ENCODE measurements at places on chromosomes 7 and 10.

DNA sequence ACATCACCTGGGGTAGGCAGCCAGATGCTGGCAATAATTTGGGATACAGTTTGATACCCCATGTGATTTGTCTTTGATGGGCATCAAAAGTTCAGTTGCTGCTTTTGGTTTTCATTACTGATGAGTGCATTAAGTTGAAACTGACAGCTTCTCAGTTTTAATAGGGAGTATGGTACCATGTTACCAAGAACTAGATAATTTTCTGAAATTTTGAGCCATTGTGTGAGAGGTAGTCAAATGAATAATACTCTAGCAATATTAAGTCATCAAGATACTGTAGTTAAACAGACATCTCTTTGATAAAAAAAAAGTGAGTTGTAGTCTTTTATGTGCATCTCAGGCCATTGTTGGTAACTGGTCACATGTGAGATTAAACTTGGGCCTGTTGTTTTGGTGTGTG, 71.5 kb downstream of the ST7 start:
- no peak for DNase-seq

DNA sequence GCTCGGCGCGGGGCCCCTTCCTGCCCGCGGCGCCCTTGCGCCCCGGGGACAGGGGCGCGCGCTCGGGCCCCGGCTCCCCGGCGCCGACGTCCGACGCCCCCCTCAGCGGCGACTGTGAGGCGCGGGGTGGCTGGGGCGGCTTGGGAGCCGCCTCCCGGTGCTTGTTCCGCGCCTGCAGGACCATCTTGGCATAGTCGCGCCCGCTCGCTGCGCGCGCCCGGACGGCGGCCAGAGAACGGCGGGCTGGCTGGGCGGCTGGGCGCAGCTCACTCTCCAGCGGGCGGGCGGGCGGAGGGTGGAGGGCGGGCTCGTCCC, at the start of gene DPY19L1:
TSS of gene DPY19L1 (minus strand) at position 275 of the 315 bp plus-strand sequence. CDS start at position 184, 91 bp downstream.
- DNase-seq: no peak

DNA sequence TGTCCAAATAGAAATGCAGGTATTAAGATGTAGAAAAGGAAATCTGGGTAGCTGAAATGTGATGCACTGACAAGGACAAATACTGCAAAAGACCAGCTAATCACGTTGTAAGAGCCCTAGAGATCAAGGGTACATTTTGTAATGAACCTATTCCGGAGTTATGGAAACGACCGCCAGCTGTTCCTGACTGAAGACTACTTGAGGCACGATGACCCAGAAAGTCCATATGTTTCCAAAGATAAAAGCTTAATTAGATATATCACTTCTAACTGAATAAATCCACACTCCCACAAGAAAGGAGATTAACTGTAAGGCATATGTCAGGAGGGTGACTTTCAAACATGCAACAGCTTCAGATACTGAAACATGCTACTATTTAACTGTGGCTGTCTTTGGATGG, 253.5 kb downstream of the NSUN6 start:
- no peak for DNase-seq

GRCh38 chr7:148478551-148478950, 112.0 kb upstream of the C7orf33 start:
- no peak for DNase-seq

GRCh38 chr7:114070246-114070645, 151.4 kb upstream of the PPP1R3A start:
- DNase-seq: peak; percentile 38

DNA sequence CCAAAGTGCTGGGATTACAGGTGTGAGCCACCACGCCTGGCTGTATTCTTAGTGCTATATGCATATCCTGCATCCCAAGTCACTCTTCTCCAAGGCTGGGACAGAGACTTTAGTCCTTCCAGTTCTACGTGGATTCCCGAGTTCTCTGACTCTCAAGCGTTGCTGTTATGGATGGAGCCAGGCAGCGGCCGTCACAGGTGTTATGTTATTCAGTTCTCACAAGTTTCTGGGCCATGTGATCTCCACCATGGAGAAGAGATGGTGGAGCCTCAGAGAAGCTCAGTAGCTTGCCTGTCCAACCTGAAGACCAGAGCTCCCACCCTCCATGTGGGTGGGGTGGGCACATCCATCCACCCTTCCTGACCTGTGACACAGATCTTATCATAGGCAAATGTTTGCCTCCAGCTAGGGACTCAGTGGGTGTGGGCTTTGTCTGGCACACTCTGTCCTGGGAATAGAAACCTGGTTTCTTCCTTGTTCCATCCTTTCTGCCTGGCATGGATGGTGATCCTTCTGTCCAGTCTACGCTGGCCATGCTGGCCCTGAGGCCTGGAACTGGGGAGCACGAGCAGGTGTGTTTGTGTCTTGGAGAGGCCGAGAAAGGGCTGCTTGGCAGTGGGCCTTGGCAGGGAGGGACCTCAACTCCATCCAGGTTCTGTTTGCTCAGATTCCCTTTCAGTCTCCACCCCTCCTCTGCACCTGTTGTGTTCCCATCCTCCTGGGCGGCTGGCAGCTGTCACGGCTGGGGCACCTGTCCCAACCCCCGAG, 55.3 kb downstream of the NEURL1 start:
- DNase-seq: no peak

DNA sequence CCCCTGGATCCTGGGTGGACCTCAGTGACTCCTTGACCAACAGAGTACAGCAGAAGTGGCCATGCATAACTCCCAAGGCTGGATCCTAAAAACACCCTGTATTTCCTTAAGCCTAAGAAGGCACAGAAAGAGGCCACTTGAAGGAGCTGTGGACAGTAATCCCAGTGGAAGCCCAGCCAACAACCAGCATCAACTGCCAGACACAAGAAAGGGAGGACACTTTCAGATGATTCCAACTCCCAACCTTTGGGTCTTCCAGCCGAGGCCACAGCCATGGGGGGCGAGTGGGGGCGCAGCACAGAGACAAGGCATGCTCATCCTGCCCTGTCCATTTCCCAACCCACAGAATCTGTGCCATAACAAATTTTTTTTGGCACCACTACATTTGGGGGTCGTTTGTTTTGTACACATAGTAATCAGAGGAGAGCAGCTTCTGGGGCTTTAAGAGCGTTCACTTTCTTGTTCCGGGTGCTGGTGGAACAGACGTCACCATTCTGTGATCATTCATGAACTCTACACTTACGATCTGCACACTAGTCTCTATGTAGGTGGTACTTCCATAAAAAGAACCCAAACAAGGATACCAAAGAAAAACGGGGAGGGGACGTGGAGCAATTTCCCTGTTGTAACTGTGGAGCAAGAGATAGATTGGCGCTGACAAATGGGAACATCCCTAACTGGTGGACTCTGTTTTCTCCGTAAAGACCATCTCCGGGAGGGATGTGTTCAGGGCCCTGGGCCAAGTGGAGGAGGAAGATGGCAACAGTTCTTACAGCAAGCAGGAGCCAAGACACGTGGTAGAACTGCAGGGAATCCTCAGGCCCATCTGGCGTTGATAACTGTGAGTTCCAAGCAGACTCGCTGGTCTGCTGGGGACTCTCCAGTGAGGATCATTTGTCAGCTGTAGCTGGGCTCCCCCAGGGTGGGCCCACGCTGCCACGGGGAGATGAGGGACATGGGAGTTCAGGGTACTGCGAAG, 6.0 kb upstream of the SLC29A3 start:
- DNase-seq: no peak

- DNase-seq: no peak
Measured at GRCh38 chr7:45410893-45411292, 163.3 kb upstream of the ADCY1 start.

- no peak for DNase-seq
Measured at GRCh38 chr10:87519582-87519981, 14.9 kb downstream of the MINPP1 start.

GRCh38 chr7:98387544-98388226, 13.2 kb downstream of the BAIAP2L1 start:
- DNase-seq: no peak

DNA sequence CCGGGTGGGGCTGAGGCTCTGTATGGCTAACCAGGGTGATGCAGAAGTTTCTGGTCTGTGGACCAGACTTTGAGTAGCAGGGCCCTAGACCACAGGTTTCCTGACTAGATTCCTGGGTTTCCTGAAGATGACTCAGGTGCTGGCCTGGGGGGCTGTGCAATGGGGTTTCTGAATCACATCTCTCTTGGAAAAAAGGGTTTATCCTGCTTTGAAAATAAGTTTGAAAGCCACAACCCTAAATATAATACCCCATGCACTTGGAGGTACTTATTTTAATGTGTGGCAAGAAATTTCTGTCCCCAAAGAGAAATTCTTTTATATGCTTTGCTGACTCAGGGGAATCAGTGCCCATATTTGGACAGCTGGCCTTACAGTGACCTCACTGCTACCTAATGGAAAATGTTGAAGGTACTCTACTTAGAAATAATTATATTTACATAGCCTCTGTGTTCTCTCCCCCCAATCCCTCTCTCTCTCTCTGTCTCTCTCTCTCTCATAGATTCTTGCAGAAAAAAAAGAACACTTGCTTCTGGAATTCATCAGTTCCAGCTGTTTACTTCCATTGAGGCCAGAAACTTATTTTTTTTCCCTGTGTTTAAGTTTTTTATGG, 184.4 kb upstream of the LYZL2 start:
- DNase-seq: no peak

DNA sequence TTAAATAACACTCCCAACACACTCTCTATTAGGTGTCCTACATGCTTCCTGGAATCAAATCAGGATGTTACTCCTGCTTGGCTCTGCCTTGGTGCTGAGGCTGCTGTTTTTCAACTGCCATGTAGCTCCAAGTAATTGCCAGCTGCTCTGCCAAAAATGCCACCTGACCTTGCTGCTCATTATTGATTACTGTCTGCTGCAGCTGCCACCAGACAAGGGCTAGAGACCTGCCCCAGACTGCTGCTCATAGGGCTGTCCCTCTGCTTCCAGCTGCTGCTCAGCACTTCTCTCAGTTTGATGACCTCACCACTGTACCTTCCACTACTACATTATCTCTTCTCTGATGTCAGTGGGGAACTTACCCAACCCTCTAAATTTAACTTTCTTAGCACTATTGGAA, 102.5 kb downstream of the PCLO start:
- DNase-seq: no peak

- DNase-seq: no peak
Measured at GRCh38 chr7:30595436-30596013, 847 bp downstream of the GARS1 start.

GRCh38 chr7:46934198-46934825, 647.6 kb downstream of the TNS3 start:
- DNase-seq: peak; percentile 33

DNA sequence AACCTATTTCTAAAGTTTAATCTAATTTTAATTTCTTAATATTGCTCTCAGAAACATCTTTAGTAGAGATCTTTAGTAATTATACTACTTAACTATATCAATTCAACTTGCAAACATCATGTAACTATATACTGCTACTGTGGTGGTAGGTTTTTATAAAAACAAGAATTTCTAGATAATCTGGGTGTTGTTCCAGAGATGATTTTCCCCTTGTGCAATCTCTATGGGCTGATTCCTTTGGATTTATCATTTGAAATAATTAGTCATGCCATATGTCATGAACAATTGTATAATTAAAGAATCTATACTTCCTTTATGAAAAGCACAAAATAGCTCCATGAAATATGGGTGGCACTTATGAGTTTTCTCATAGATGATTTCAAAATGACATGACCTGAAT, 23.9 kb upstream of the CDK13 start:
- no peak for DNase-seq

- DNase-seq: no peak
Measured at GRCh38 chr10:1134156-1134555, 78.0 kb downstream of the WDR37 start.

GRCh38 chr7:16708980-16709379, 44.6 kb upstream of the TSPAN13 start:
- DNase-seq: peak; percentile 59

GRCh38 chr10:101228153-101228965, 904 bp downstream of the LBX1 start:
- no peak for DNase-seq

GRCh38 chr10:71090801-71091200, 121.6 kb upstream of the UNC5B start:
- no peak for DNase-seq

DNA sequence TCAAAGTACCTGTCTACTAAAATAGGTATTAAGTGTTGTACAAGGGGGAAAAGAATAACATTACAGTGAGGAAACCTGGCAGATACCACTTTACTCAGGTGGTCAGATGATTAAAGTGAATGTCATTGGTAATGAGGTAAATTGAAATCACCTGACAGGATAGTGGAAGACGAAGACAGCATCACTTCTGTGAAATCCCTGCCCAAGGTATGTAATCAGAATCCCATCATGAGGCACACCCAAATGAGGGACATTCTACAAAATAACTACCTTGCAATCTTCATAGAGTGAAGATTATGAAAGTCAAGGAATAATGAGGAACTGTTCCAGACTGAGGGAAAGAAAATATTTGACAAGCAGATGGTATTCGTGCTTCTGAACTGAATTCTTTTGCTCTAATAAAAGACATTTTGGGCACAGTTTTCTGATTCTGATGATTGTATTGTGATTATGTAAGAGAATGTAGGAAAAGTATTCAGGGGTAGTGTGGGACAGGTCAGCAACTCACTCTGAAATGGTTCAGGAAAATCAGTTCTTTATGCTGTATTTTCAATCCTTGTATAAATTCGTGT, 33.3 kb upstream of the ARMS2 start:
- no peak for DNase-seq

DNA sequence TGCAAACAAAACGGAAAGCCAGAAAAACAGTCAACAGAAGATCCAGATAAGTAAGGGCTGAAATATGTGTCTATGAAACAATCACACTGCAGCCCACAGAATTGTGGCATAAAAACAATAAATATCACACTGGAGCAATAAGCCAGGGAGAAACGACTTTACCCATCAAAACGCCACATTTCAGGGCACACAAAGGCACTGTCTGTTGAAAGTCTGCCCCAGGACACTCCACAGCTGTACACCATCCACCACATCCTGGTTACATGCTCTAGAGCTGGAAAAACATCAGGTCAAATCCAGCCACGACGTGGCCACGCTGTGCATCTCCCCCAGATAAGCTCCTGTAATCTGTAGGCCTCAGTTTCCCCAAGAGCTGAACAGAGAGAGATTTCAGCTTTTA, 88.7 kb downstream of the COBL start:
- no peak for DNase-seq

DNA sequence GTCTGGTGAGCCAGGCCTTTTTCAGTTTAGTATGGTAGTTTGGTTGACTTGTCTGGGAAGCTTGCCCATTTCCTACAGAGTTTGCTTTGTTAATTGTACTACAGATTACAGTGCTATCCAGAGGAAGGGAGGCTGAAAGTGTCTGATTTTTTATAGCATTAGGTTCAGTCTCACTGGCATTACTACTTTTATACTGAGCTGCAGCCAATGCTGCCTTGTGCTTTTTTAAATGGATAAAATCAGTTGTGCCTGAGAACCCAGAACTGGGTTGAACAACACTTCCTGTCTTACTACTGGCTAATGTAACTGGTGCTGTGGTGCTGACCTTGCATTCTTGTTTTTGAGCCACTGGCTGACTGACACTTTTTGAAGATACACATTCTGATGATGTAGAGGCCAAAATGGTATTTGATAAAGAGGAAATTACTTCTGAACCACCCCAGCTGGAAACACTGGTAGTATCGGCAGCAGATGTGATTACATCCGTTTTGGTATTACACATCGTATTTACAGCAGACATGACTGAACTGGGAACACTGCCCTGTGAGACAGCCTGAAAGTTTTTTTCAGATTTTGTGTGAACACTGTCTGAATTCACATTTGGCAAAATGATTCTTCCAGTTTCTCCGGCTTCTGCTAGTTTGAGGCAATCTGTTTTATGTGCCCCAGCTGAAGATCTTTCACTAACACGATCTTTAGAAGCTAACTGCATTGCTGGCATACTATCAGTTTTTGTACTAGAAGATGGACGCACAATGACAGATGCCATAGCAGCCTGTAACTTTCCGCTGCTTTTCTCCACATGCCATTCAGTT, 74.1 kb downstream of the NRBF2 start:
- no peak for DNase-seq
